Thoracic aorta (tissue), 2 donors: ENCODE measurements at places on chromosomes 7 and 10.
A peak's percentile ranks its signal among the peaks of the same experiment; 100 is the strongest.

DNA sequence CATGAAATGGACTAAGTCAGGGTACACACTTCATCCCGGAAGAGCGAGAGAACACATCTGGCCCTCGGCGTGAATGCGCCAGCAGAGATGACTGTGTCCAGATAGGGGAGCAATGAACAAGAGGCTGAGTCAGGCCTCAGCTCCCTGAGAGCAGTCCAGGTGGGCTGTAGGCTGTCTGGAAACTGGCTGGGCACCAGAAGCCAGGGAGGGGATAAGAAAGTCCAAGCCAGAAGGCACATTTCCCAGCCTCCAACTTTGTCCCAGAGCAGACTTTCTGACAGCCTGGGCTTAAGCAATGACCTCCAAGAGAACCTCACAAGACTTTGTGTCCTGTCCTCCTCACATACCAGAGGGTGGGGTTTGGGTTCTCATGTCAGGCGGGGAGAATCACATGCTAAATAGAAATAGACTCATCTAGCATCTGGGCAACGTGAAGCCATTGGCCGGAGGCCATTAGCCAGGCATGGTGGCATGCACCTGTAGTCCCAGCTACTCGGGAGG is 157.2 kb downstream of the ARHGAP12 start:
- DNase-seq: no peak

DNA sequence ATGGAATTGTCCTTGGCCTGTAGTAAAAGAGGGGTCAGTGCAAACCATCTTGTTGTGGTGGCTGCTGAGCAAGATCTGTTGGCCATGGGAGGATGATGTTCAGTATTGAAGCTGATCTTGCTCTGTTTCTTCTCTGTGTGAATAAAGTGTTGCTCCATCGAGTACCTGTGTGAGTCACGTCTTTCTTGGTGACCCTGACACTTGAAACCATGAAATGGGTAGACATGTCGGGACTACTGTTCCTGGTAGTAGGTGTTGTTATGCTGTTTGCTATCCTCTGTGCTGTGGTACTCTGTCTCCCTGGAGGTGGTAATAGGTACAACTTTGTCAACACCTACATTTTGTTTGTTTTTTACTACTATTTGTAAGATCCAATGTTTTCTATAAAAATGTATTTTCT is 330.6 kb downstream of the MDFIC start:
- DNase-seq: no peak

- DNase-seq: no peak
These were observed 33.5 kb downstream of the FAM204A start for GRCh38 chr10:118308664-118309063.

GRCh38 chr10:19826712-19827111 is 10.5 kb downstream of the PLXDC2 start:
- no peak for DNase-seq

- peak; percentile 70 for DNase-seq
These were observed 115.2 kb downstream of the SORBS1 start for GRCh38 chr10:95445837-95446486.
